Fibroblast of the aortic adventitia (primary cell): ENCODE measurements at places on chromosomes 1 and 21.

DNA sequence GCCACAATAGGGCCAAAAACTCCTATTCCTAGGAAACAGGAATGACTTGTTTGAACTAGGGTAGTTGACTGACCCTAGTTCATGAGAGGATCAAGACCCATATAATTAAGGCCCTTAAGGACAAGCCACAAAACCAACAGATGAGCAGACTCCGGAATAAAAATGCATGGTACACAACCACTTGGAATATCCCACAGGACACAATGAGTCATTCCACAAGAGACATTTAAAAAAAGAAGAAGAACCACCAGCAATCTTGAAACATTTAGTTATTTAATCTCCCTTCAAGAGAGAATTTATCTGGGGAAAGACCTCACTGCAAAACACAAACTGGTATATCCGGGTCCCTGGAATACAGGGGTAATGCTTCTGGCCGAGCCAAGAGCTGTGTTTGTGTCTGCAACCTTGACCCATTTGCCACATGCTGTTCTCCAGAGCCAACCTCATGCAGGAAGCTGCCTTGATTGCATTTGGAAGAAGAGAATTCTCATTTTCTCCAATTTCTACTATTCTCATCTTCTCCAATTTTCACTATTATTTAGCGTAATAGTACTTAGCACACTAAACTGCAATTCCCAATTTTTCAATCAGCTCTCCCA lies 135.5 kb downstream of the TGFBR3 start:
- peak; percentile 35 for DNase-seq

- no peak for DNase-seq
These were observed 19.9 kb downstream of the FBXO28 start for GRCh38 chr1:224133741-224134299.

DNA sequence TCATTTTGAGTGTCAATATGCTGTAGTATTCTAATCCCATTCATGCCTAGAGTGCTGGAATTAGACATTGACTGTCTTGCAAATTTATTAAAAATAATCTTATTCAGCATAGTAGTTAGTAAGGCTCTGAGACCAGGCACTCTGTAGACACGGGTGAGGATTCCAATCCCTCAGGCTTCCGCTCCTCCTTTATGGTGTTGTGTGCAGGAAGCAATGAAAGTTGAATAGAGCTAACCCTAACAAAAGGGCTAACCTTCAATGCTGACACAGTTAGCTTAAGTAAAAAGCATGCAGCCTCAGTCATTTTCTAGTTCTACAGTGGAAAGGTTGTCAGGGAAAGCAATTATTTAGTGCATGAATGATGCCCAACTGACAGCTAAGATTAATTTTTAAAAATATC lies 199.6 kb upstream of the SGIP1 start:
- DNase-seq = no peak

- no peak for DNase-seq
These were observed 240.4 kb downstream of the HMCN1 start for GRCh38 chr1:185974367-185975170.

GRCh38 chr1:165481820-165482532 lies 37.0 kb upstream of the RXRG start:
- peak; percentile 85 for DNase-seq

DNA sequence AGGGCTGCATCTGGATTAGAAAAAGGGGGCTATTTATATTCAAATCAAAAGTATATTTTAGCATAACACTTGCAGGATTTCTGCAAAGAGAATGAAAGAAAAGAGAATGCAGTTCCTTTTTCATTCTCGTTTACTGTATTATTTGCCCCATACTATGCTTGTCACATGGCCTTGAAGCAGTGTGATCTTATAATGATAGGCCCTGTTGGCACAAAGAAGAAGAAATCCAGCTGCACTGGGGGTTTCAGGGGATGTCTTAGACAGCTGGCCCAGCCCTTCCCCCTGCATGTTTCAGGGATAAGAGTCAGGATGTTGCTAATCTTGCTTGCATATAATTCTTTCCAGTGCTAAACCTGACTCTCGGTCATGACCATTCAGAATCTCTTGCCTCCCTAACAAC lies 369.5 kb downstream of the SEC16B start:
- DNase-seq = no peak

GRCh38 chr1:222618001-222618879 lies at the start of gene MIA3:
MIA3 (plus strand) TSS chr1:222618097; CDS start chr1:222618111, 14 bp downstream.
- DNase-seq = no peak

DNA sequence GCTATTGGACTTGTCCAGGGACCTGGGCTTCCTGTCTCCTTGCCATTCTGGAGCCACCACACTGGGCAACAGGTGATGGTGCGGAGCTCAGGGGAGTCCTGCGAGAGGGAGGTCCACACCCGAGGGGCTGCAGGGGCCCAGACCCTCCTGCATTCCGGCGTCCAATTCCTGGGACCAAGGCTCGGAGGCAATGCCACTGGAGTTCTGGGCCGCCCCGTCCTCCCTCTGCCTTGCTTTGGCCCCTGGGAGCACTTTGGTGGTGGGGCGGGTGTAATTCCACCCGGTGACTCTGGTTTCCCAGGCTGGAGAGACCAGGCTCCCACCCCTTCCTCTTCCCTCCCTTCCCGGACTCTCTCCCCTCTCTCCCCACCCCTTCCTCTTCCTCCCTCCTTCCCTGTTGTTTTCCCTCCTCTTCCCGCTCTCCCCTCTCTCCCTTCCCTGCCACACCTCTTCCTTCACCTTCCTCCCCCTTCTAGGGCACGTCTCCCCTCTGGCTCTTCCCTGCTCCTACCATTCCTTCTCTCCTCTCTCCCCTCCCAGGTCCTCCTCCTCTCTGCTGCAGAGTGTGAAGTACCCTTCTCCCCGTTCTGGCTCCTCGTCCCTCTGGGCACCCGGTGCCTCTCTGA lies 2.0 kb downstream of the PRKCZ start:
- no peak for DNase-seq

- DNase-seq = no peak
These were observed 14.9 kb upstream of the VASH2 start for GRCh38 chr1:212935387-212935981.

DNA sequence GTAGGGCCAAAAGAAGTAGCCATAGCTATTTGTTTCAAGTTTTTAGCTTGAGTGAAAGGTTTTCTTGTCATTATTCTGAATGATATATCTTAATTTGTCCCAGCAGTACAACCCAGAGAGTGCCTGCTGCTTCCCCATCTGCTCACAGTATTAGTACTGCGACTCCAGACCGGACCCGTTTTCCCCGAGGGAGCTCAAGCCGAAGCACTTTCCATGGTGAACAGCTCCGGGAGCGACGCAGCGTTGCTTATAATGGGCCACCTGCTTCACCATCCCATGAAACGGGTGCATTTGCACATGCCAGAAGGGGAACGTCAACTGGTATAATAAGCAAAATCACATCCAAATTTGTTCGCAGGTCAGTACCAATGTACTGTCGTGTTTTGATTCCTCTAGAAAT lies 37.2 kb upstream of the C1orf115 start:
- no peak for DNase-seq

DNA sequence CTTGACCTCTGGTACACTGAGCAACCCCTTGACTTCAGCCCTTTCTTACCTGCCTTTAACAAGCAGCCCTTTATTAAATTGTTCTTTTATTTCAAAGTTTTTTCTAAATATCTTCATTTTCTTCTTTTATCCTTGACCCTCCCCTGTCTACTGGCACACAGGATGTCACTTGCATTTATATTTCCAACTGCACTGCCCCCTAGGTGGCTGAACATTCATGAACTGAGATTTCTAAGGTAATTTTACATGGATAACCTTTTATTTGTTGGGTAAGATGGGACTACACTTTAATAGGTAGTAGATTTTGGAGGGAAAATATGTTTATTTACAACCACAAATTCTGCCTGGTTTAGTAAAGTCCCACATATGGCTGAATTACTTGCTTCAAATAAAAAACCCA lies 190.0 kb downstream of the ATP6V1G3 start:
- no peak for DNase-seq

- peak; percentile 21 for DNase-seq
These were observed 8.1 kb downstream of the TDRD5 start for GRCh38 chr1:179599623-179600249.

- no peak for DNase-seq
These were observed 579.9 kb upstream of the BEND5 start for GRCh38 chr1:49356594-49356993.

GRCh38 chr1:20634594-20635084 lies 1.4 kb downstream of the PINK1 start:
- DNase-seq = peak; percentile 39

DNA sequence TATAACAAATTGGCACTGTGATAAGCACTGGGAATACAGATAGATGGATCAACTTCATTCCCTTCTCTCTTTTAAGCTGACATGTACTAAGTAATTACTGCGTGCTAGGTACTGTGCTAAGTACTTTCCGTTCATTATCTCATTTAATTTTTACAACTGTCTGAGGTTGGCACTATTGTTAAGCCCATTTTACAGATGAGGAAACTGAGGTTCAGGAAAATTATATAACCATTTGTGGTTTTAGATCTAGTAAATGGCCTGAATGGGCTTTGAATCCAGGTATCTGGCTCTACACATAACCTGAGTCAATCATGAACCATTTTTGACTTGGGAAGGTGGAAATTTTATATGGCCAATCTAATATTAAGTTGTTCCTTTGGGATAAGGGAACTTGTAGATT lies 3.6 kb upstream of the HMGCS2 start:
- no peak for DNase-seq

- DNase-seq = no peak
These were observed 14.6 kb downstream of the SLC35E2B start for GRCh38 chr1:1677718-1678580.

- peak; percentile 54 for DNase-seq
These were observed 33.7 kb downstream of the RAB3B start for GRCh38 chr1:51956528-51957509.

GRCh38 chr21:42746593-42747275 lies 93.3 kb downstream of the PDE9A start:
- DNase-seq = no peak

- DNase-seq = peak; percentile 72
These were observed 23.8 kb downstream of the SEC16B start for GRCh38 chr1:177945943-177946650.

DNA sequence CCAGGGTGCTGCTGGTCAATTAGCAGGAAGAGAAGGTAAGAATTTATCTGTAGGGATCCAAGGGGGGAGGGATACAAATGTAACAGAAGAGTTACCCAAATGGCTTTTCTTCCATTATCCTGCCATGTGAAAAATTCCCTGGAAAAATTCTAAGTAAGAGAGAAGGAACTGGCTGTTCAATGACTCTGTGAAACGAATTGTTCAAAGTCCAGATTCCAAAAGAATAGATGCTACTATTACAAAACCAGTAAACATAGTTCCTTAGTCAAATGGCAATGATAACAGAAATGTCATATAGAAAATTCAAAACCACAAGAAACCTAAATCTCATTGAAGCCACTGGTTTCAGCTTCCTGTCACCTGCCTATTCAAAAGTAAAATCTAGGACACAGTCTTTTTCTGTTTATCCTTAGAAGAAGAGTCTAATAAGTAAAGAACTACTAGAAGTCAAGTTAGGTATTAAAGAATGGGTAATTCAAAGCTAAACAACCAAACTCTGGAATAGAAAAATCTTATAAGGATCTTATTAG lies 102.6 kb downstream of the ZNF644 start:
- no peak for DNase-seq

GRCh38 chr21:27225151-27225550 lies 258.3 kb upstream of the ADAMTS5 start:
- peak; percentile 43 for DNase-seq

GRCh38 chr1:75796376-75797272 lies at the start of gene MSH4:
MSH4 (plus strand) TSS chr1:75796882; CDS start chr1:75796986, 104 bp downstream.
- DNase-seq = no peak

DNA sequence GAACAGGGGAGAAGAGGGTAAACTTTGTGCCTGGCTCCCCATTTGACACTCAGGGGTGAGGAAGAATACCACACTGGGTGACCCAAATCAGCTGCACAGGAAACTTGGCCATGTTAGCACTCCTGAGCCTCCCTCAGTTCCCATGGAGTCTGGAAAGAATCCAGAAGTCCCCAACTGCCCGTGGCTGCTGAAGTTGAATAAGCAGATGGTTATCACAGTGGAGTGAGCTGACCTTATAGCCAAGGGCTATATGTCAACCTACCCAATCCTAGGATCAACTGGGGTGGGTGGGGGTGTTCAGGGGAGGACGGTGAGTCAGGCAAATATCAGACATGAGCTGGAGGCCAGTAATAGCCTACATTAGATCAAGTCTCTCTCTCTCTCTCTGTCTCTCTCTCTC lies 20.4 kb downstream of the KCNH1 start:
- DNase-seq = no peak

DNA sequence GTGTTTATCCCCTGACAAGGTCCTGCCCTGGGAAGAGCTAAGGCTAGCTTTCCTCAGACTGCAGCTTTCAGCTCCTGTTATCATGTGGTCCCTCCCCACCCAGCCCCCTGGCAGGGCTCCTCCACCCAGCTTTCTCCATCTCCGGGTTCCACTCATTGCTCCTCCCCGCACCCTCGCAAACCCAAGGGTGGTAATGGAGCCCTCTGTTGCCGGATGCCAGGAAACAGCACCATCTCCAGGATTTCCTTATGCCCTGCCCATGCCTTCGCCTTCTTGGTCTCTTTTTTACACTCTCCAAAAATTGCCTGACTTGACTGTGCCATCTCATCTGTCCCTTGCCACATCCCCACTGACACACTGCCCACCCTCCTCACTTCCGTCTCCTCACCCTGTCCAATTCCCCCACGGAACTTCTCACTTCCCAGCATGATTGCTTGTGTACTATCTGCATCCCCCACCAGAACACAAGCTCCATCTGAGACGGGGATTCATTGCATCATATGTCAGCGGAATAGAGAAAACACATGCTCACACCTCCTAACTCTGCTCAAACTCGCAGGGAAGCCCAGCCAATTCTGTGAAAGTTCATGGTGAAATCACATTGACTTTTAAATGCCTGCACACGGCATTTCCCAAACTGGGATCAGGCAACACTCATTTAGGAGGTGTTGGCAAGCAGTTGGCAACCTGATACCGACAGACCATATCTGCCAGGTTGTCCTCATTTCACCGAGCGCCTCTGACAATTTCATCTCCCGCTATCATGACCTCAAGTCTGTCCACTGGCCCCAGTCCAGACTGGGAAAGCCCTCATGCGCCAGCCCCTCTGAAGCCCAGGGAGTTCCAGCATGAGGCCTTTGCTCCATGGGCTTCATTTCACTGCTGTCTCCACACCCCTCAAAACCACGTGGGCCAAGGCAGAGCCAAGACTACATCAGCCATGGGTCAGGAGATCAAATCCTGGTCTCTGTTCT lies 201.1 kb downstream of the MATN1 start:
- DNase-seq = peak; percentile 86
